DMS79 (cell line): ENCODE measurements at places on chromosomes 13 and 19.

DNA sequence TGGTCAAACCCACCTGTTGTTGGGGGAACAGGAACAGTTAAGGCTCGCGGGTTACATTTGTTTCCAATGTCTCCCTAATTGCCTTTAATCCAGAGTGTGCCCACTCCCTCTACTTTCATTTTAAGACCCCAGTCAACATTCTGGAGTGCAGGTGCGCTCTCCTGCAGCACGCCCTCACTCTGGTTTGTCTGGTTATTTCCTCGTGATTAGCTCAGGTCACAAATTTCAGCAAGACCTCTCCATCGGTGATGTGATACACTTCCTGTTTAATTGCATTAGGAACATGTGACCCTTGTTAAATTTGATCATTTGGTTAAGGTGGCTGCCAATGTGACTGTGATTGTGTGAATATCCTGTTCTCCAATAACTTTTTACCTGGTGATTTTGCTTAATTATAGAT is 53.0 kb downstream of the TEX29 start:
- no peak for DNase-seq

- peak; percentile 24 for DNase-seq
Measured at GRCh38 chr13:53782488-53782961, 753.9 kb downstream of the OLFM4 start.

- no peak for DNase-seq
Measured at GRCh38 chr19:2546128-2547032, 70.5 kb downstream of the GADD45B start.

- DNase-seq = no peak
Measured at GRCh38 chr13:70173598-70173959, 65.3 kb upstream of the KLHL1 start.

DNA sequence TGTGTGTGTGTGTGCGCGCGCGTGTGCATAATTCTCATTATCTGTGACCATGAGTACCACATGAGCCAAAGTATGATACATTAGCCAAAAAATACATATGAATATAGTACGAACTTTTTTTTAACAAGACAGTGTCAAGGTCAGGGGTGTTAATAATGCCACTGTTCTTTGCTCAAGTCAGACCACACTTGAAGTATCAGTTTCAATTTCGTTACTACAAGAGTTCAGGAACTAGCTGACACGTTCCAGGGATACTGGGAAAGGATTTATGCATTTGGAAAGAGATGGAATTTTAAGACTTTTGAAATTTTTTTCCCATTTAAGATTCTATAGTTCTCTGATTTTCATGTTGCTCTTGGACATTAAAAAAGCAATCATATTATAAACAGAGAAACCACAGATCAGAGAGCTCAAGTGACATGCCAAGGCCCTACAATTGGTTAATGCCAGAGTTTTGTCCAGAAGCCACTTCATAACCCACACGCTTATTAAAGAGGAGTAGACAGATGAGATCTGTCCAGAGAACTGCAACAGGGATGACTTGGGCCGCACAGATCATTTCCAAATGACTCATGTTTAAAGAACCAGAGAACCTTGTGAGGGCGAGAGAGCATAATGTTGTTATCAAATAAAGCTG is 718.8 kb upstream of the SGCG start:
- DNase-seq = no peak

DNA sequence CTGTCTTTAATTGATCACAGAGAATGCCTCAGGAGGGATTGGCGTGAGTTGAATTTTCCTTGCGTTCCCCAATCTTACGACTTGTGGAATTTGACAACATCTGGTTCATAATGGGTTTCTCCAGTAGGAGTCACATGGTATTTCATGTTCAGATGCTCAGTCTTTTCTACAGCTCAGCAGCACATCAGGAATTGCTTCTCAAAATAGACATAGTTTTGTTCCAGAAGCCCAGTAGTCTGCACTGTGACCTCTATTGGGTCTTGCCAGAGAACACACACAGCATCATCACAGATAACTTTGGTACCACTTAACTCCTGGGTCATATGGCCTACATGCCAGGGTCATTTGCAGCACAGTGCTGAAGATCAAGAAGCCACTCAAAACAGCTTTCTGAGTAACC is 282.5 kb upstream of the HTR2A start:
- no peak for DNase-seq

GRCh38 chr19:33780746-33781145 is 15.9 kb upstream of the KCTD15 start:
- no peak for DNase-seq

DNA sequence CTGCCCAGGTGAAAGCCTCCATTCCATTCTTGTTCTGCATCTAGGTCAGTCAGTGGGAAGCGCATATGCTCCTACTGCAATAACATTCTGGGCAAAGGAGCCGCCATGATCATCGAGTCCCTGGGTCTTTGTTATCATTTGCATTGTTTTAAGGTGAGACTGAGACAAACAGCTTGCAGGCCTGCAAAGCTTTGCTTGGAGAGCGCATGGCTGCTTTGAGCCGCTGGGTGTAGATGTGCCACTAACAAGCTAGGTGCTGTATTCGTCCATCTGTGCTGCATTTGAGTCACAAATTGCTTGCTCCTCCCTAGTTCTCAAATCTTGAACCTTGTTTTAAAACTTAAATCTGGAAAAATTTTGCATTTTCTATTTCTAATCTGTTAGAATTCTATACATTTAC is 219.1 kb downstream of the LMO7 start:
- DNase-seq = no peak

DNA sequence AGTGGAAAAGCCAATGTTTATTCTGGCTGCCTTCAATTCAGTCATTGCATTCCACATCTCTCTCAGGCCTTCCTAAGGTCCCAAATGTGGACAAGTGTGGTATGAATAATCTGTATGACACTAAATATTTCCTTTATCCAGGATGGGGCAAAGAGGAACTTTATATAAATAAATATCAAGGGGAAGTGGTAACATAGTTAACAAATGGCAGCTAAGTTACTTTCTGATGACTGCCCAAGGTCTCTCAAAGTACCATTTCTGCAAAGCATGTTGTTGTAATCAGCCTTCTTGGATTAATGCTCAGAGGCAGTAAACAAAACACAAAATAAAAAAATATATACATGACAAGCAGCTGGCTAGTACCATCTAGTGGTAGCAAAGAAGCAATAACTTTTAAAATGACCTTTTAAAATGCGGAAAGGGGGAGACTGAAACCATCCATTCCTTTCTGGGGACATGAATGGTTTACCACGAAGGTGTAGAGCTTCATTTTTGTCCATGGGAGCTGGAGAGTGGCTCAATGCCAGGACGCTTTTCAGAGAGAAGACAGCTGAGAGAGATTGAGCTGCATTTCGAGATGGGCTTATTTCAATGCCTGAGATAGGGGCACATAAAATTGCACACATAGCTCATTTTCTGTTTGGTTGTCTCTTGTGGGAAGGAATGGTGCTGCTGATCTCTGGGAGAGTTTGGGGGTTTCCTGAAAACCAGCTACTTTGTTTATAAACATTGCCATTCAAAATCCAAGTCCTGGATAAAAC is 259.2 kb downstream of the RFC3 start:
- no peak for DNase-seq

GRCh38 chr13:31131470-31131961 is 30.2 kb downstream of the HSPH1 start:
- peak; percentile 51 for DNase-seq

DNA sequence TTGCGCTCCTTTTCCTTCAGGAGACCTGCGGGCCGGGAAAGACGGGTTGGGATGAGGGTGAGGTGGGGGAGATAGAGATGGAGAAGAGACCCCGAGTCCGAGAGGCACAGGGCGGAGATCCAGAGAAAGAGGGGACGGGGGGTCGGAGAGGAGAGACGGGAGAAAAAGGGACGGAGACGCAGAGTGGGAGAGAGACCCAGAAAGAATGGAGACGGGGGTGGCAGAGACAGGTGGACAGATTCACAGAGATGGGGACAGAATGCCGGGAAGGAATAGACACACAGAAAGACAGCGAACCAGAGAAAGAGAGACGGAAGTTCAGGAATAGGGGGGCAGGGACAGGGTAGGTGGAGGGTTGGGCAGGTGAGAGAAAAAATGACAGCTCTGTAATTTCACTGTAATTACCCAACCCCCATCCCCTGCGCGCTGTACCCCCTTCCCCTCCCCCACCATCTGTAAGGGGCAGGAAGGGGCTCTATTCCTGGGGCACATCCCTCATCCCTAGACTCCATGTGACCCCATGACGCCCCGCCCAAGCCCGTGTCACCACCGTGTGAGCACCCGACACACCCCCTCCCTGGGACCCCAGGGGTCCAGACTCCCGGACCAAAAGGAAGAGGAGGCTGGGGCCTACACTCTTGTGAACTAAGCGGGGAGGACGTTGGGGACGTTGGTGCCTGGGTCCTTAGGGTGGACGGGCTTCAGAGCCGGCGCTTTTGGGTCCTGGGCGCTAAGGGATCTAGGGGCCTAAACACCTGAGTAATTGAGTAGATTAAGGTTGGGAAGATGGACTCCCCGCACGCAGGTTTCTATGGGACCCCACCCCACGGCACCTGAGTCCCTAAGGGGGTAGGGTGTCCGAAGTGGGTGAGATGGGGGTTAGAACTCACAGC is 967 bp downstream of the DBP start:
- DNase-seq = no peak

DNA sequence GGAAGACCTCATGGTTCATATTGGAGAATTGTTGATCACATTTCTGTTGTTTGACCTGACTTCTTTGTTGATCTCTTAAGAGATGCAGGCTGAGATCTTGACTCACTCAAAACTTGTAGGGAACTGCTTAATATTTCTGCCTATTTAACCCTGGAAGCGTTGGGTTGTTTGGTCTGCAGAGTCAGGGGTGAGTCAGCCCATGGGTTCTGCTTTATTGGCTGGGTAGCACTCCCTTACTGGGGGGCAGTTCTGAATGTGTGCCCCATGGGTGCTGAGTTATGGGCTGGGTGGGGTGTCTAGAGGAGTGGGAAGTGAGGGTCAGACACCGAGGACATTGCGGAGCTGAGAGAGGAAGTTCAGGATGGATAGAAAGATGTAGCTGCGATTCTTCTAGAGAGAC is 87.9 kb downstream of the LRCH1 start:
- DNase-seq = no peak

DNA sequence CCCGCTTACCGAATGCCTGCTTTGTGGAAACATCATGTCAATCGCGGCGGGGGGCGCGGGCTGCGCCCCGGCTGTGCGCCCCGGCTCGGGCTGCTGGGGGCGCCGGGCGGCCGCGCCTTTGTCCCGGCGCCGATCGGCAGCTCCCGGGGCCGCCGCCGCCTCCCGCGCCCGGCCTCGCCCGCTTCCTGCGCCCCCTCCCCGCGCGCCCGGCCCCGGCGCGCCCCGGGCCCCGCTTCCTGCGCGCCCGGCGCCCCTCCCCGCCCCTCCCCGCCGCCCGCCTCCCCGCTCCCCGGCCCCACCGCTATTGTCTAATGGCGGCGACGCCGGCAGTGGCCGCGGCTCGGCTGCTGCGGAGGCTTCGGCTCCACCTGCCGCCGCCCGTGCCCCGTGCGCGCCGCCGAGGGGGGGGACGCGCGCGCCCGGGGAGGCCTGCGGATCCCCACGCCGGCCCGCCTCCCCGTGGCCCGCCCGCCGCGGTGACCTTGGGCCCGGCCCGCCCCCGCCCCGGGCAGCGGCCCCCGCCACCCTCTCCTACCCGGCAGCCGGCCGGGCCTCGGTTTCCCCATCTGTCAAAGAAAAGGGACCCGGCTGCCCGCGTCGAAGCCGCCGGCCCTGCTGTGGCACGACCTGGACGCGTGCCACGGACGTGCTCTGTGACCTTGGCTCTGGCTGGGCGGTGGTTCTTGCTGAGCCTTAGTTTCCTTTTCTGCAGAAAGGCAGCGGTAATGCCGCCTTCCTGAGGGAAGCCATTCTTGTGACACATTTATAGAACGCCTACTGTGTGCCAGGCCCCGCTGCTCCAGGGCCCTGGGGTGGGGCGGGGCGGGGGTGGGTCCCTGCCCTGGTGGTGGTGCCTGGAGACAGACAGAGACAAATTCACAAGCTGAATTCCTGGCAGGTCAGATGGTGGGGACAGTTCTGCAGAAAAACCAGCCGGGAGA is at the start of gene TLE5:
TSS of gene TLE5 (minus strand) at position 331 of the 941 bp plus-strand sequence. CDS start at position 36, 295 bp downstream.
- DNase-seq = no peak

DNA sequence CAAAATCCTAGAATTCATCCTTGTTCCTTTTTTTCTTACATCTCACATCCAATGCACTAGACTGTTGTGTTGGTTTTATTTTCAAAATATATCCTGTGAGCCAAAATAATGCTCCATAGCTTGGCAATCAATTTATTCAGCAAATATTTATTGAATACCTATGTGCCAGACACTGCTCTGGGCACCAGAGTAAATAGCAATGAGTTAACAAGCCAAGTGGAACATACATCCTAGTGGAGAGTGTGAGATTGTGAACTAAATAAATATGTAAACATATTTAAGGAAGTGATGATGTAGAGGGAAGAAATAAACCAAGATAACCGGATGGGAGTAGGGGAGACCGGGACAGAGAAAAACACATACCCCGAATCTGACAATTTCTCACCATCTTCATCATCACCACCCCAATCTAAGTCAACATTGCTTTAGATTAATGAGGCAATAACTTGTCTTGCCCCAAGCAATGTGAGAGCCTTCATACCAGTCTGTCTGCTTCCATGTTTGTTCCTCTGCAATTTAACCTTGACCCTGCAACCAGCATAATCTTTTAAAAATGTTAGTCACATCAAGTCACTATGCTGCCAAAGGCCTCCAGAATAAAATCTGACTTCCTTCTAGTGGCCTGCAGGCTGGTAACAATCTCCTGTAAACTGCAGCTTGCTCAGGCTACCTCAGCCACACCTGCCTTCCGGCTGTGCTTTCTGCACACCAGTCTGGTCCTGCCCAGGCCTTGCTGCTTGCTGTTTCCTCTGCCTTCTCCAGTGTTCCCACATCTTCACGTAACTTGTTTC is 199.2 kb downstream of the DLEU7 start:
- DNase-seq = no peak

DNA sequence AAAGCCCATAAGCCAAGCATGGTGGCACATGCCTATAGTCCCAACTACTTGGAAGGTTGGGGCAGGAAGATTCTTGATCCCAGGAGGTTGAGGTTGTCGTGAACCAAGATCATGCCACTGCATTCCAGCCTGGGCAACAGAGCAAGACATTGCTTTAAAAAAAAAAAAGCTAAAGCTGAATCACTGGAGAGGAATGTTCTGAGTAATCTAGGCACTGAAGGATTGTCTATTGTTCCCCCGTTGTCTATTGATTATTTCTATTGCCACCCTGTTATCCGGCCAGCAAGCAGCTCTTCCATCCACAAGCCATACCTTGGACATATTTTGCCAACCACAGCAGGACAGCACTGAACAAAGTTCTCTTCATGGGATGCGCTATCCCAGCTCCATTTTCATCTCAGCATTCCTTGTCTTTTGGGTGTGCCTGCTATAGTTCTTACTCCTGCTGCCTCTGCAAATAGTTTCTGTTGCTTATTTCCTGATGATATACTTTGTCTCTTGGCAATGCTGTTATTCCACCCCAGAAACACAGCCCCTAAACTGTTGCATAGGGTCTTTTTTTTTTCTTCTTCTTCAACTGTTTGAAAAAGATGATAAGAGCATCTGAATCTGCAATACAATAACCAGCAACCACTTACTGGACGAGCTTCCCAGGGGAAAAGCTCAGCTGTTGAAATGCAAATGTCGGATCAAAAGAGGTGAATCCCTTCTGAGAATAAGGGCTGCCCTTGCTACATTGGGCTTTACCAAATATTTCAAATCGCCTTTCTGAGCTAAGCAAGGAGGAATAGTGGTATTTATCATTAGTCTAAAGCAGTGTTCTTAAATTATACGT is 22.2 kb upstream of the SIAH3 start:
- DNase-seq = no peak

GRCh38 chr13:79549355-79550106 is 68.6 kb downstream of the NDFIP2 start:
- no peak for DNase-seq

- DNase-seq = no peak
Measured at GRCh38 chr13:71274923-71275608, 591.9 kb downstream of the DACH1 start.

- DNase-seq = no peak
Measured at GRCh38 chr13:76635232-76636230, 250.7 kb downstream of the KCTD12 start.
